ENCODE measurements at places on chromosomes 6 and 20.

DNA sequence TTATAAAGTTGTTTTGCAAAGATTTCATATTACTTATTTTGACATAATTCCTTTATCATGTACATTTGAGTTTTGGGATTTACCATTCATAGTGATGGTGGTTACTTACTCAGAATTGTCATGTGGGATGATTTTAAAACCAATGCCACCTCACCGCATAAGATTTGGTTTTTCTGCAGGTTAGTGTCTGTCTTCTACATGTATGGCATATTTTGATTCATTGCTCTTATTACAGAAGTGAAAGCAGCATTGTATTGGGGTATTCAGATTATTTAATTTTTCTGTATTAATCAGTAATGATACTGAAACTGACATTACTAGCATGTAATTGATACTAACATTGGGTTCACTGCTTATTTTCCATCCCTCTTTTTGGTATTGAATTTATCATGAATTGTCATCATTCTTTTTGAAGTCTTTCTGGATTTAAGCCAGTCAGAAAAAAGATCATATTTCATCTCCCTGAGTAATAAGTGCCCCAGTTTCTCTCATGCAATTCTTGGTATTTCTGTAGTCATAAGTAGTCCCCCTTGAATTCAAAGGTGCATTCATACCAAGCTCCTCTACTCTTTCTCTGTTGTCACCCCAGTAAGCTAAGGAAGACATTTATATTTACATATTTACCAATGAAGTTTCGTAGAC lies 176.6 kb downstream of the BCKDHB start:
- DNase-seq, result no peak

DNA sequence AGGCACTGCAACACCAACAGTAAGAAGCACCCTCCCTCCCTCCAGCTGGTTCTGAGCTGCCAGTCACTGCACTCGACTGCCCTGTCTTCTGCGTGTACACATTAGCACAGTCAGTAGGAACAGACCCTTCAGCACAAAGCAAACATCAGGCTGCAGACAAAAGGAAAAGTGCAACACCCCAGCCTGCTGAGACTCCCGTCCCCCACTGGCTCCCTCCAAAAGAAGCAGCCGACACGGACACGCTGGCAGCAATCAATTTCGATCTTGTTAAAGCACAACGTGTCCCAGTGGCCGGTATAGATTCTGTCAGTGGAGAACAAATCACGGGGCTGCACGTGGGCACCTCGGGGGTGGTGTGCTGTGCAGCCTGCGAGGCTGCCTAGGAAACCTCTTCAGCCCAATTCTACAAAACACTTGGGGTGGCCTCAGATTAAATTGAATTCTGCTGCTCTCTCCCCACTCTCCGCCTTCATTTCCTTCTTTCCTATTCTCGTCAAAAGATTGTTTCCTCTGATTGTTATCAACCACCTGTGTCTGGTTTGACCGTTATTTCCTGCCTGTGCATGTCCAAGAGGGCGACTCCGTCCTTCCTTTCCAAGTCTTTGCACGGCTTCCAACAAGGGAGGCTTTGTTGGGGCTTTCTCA lies 38.7 kb downstream of the TRAF3IP2 start:
- no peak for DNase-seq

- DNase-seq, result no peak
Observed at GRCh38 chr6:38171997-38172738, 352.6 kb downstream of the ZFAND3 start.

DNA sequence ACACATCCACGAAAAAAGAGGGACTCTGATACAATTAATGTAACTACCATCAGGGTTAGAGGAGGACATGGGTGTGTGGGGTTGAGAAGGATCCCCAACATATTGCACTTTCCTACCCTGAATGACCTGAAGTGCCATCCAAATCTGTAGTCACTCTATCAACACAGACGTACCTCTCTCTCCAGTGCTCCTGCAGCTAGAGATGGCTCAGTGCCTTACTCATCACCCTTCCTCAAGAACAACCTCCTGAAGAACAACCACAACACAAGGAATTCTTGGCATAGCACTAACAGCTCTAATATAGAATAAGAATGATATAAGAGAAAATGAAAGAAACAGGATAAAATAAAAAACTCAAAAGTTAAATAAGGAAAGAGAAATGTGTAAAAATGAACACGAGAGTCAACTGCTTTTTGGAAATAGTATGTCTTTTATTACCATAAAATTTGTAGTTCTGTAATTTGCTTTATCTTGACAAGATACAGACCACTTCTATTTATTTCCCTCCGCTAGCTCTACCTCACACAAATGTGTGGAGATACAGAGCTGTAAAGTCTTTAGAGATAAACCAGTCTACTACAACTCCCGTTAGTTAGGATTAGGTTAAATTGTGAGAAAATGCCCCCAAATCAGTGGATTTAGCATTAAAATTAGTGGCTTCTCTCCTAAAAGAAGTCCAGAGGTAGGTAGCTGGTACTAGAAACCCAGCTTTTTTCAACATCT lies 63.9 kb downstream of the REV3L start:
- DNase-seq, result no peak

DNA sequence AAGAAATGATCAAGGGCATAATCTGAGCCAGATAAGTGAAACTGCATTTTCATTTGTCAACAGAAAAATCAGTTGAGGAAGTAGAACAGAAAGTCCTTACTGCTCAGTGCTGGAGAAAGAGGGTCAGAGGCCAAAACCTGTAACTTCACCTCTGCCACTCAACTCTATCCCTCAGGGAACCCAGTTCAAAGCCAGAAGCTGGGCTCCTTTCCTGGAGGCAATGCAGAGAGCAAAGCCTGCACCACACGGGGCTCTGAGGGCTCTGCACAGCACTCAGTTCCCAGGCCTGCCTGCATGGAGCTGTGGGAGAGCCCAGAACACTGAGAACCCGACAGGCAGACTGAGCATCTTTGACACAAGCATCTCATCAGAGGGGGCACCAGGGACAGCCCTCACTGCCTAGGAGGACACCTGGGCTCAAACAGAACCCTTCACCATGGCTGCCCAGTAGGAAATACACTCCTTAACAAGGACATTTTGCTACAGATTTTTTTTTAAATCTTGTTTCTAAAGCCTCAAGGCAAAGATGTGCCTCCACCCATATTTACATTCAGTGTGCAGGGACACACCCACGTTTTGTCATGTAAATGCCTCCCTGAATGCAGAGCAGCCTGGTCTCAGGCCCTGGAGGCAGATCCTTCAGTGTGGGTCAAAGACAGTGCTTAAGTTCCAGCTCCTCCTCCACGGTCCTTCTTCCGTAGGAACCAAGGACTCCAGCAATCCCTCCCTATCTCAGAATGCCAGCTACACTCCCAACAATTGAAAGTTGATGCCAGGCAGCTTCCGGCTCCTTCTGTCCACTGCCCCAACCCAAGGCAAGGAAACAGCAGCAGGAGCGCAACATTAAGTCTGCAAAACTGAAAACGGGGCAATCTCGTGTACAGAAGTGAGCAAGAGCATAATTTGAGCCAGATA lies 6.6 kb downstream of the RNASET2 start:
- no peak for DNase-seq

GRCh38 chr6:108589244-108589791 lies 28.6 kb downstream of the FOXO3 start:
- peak; percentile 85 for DNase-seq

DNA sequence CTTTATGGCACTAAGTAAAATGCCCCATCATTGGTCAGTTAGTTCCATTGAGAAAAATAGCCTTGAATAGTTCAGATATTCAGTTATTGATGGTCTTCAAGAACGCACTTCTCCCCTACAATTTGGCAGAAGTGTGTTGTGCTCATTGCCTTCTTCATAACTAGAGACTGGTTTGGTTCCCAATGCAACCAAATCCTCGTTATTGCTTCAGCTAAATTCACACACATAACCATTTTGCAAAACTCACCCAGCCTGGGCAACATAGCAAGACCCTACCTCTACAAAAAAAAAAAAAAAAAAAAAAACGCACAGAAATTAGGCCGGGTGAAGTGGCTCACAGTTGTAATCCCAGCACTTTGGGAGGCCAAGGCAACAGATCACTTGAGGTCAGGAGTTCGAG lies 32.1 kb downstream of the ZNF217 start:
- no peak for DNase-seq

GRCh38 chr20:62557462-62557861 lies 81.7 kb upstream of the GATA5 start:
- DNase-seq, result no peak

DNA sequence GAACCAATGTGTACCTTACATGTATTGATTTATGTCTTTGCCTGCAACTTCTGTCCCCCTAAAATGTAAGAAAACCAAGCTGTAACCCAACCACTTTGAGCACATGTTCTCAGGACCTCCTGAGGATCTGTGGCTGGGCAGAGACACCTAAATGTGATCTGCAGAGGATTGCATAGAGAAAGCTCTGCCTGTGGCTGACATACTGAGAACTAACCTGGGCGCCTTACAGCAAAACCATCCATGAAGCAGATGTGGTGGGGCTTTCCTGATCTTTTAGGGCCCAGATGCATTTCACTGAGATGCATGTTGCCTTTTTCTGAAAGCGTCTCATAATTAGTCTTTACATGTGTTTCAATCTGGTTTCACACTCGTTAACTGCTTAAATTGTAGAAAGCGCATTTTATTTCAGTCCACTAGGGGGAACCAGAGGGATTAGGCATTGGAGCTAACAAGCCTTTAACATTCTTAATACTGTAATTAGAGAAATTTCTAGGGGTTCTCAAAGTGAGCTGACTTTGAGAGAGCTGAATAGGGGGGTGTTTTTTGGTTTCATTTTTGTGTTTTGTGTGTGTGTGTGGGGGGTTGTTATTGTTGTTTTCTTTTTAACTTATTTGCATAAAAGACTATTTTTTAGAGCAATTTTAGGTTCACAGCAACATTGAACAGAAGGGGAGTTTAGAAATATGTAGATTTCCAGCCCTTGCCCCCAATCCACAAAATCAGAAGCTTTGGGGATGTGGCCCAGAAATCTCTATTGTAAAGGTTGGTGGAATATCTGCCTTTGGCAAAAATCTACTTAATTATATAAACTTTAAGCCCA lies 50.9 kb upstream of the FAM184A start:
- no peak for DNase-seq

- DNase-seq, result peak; percentile 32
Observed at GRCh38 chr6:138007014-138007472, 100.2 kb downstream of the PERP start.

DNA sequence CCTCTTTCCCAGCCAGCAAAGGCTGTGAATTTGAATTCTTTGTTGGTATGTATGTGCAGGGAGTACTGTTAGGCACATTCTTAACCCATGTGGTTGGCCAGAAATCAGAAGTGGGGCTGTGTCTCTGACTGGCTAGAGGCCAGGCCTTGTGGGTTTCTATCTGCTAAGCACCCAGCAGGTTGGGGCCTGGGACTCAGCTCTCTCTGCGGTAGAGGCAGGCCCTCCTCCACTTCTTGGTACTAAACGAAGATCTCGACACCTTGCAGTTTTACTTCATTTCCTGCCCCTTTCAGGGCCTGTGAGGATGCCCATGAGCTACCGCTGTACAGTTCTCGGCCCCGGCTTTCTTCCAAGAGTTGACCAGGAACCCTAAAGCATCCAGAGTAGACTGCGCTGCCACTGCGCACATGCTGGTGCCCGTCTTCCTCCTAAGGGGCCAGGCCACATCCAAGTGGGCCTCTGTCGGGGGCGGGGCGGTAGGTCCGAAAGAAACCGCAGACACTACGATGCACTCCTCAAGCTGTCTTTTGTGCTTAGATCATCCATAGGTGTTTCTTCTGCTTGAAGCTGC lies 51.1 kb downstream of the TCP11 start:
- no peak for DNase-seq

DNA sequence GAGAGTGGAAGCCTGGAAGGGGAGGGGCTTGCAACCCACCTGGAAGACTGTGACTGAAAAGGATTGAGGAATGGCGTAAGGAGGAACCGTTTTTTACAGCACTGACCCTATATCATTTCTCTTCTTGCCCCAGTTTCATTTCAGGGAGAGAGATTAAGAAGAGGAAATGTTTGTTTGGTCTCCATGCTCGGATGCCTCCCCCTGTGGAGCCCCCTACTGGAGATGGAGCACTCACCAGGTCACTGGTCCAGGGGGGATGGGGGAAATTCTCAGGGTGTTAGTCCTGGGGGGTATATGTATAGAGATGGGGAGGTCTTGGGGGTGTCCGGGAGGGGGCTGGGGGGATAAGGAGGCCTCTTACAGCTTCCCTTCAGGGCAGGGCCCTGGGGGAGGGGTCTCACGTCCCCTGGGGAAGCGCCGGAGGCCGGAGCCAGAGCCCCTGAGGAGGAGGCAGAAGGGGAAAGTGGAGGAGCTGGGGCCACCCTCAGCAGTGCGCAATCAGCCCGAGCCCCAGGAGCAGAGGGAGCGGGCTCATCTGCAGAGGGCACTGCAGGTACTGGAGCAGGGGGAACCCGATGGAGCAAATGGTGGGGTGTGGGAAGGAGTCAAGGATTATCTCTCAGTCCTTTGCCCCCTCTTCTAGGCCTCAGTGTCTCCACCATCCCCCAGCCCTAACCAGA lies 3.2 kb downstream of the CUTA start:
- DNase-seq, result no peak

DNA sequence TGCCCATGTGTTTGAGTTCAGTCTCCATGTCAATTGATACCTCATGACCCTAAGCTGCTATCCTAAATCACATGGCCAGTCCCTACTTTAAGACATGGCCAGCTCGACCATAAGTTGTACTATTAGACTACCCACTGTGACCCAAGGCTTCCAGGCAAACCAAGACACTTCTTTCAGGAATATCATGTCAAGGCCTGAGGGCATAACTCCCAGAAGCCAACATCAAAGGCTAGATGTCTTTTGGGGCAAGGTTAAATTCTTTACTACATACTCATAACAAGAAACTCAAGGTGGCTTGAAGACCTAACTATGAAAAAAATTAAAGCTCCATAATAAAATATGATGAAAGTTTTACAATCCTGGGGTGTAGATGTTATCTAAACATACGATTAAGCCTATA lies 228.3 kb upstream of the PRND start:
- DNase-seq, result no peak

DNA sequence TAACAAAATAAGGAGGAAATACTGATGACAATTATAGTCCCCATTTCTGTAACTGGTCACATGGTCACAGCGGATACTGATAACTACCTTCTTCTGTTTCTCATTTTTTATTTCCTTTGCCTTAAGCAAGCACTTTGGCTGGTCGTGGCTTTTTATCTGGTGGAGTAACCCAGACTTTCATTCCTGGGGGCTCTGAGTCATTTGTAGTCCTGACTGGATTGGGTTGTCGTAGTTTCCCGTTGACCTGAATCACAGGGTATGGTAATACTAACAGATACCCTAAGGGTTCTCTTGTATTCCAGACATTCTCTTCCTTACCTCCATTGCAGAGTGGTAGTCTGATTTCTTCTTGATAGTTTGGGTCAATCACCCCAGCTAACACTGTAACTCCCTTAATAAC lies 500.3 kb upstream of the ADGRB3 start:
- no peak for DNase-seq

DNA sequence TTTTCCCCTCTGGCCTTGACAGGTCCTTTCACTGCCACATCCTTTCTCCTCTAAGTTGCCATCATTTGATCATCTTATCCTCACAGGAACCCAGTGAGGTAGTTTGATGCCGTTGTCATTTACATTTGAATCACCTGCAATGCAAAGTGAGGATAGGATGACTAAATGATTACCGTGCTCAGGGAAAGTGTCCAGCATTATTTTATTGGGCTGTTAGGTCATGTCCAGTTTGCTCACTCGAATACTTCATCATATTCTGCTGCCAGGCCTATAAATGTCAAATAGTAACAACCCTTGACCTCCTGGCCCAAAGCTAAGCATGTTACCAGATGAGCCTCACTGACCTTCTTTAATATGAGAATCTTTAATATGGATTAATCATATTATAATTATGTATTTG lies 1068.7 kb upstream of the FLRT3 start:
- DNase-seq, result no peak

All from T47D (cell line).